ENCODE measurements at places on chromosomes 12 and 14. TPM values are rescaled to one million over a fixed set of nuclear protein-coding genes. Genes with fewer than 3 reads are reported as not detected.

SPTSSA gene
- total RNA-seq, result 5.1 TPM

LMO3 gene
- 1.8 TPM for total RNA-seq

TAS2R10 gene
- 0.71 TPM for total RNA-seq

NTN4 gene
- total RNA-seq, result 25.0 TPM

MARS1 gene
- 82.0 TPM for total RNA-seq

KRT3 gene
- total RNA-seq, result not detected

PCED1B gene
- 0.22 TPM for total RNA-seq

ASIC1 gene
- 3.5 TPM for total RNA-seq

KRT6B gene
- not detected for total RNA-seq

KLHL33 gene
- total RNA-seq, result 1.1 TPM

GDF3 gene
- total RNA-seq, result not detected

PRB2 gene
- not detected for total RNA-seq

SPTB gene
- total RNA-seq, result 126 TPM

ATF1 gene
- total RNA-seq, result 40.5 TPM

Data from muscle of leg (tissue), 16 donors.